ENCODE measurements at places on chromosomes 3 and 15.

GRCh38 chr3:57783186-57784088 lies 27.3 kb downstream of the SLMAP start:
- no peak for DNase-seq

DNA sequence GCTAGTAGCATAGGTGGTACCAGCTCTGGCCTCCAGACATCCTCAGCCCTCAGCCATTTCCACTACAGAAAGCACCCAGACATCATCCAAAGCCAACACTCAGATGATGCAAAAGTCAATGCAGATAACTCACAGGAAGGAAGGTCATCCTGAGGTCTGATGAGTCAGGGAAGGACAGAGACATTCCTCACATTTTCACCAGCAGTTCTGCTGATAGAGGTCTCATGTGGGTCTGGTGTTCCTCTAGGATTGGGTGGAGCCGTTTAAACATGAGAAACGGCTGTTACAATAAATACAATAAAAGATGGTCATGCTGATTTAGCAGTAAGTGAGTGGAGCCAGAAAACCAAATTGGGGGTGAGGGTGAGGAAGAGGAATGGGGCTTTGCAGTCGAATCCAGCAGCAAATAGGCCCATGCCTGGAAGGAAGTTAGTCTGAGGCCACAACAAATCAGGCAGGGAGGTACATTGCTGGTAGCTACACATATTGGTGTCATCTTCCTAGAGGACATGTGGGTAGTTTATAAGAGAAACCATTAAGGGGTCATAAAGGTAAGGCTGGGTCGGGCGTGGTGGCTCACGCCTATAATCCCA lies 33.3 kb upstream of the FLNB start:
- DNase-seq = no peak

- no peak for DNase-seq
Observed at GRCh38 chr3:65776494-65776893, 262.2 kb downstream of the MAGI1 start.

DNA sequence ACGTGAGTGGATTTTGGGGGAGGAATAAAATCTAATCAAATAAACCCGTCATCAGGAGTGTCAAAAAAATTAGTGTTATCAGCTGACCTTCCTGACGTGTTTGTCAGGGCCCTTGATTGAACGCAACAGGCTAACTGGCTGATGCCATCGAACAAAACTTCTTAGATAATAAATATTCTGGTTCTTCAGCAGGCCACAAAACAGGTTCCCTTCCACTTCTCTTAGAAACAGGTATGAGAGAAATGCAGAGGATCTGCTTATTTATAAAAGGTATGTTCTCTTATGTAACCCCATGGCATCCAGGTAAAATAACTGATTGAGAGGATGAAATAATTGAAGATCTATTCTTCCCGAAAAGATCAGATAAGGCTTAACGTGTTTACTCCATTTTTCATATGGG lies 7.6 kb upstream of the LRIG1 start:
- DNase-seq = no peak

DNA sequence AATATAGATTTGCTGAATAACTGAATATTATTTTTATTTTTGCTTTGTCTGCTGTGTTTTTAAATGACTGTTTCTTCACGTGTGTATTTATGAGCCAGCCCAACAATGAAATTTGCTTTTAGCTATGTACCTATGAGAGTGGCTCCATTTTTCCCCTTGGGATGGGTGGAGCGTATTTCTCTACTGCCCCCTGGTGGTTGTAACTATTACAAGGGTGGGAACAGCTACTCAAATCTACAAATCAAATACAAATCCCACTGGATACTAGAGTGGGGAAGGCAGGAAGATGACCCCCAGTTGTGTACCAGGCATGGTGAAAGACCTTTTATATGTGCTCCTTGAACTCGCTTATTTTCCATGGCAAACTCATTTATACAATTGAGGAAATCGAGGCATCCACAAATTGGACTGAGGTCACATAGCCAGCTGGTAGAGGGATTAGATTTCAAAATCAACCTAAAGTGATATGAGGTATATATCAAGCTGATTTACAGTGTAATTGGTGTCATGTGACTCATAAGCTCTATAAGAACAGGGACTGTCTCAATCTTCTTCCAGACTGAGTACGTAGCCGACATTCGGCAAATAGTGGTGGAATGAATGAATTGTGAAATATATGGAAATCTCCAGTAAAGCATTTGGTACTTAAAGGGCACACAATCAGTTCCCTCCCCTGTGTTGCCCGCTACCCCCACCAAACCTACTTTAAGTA lies 69.5 kb upstream of the VEPH1 start:
- DNase-seq = peak; percentile 5

- DNase-seq = no peak
Observed at GRCh38 chr3:193853511-193854219, 260.7 kb downstream of the OPA1 start.

GRCh38 chr15:91968610-91969009 lies 115.1 kb downstream of the SLCO3A1 start:
- DNase-seq = no peak

GRCh38 chr3:123687286-123687685 lies 102.4 kb upstream of the HACD2 start:
- DNase-seq = no peak

DNA sequence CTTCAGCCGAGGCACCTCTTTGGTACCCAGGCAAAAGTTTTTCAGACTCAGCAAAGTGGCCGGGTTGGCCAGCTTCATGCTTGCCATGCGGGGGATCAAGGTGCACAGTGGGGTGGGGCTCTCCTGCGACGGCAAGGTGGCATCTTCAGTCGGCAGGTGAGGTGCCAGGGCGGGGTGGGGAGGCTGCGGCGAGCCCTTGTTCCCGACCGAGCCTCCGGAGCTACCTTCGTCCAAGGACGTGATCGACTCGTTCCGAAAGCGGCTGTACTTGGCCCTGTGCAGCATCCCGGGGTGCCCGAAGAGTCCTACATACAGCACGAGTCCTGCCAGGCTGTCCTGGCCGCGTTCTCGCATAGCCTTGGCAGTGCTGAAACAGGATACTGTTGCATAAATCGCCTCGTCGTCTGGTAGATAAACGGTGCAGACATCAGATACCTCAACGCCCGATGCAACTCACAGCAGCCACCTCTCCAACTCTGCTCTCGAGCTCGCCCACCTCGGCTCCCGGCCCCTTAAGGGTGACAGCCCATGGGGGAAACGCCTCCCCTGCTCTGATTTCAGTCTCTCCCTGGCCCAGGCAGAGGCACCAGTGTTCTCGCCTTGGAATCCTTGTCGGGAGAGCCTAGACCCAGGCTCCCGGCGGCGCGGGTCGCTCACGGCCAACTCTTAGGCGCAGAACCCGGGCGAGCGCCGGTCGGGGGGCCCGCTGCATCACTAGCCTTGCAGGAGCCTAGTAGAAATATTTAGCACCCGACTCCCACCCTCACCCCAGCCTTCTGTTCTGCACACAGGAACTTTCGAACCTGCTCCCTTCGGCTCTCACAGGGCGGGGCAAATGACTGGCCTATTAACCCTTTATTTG lies 826 bp downstream of the SHC4 start:
- no peak for DNase-seq

DNA sequence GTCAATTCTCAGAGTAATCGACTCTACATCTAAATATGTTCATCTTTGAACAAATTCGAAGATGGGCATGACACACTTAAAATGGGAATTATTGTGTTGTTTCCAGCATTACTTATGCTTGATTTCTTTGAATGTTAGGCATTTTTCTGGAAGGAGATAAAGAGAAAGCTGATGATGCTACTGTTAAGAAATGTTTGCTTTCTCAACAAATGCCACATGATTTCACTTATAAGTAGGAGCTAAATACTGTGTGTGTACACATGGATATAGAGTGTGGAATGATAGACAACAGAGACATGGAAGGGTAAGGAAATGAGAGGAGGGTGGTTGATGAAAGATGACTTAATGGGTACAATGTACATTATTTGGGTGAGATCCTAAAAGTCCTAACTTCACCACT lies 400.9 kb downstream of the TBL1XR1 start:
- DNase-seq = no peak

DNA sequence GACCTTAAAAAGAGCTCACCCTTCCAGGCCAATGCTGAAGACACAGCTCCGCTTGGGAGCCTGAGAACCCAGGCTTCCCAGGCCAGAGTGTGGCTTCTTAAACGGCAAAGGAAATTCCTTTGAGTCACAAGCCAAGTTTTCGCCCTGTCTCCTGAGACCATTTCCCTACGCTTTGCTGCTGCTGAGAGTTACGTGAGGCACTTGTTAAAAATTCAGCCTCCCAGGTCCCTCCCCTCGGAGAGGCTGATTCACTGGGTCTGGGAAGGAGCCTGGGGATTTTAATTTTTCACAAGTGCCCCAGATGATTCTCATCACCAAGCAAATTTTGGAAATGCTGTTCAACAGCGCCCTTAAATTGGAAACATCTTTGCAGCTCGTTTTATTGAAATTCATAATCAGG lies 25.5 kb downstream of the RLBP1 start:
- no peak for DNase-seq

GRCh38 chr3:46717447-46718231 lies at the start of gene PRSS50:
TSS of gene PRSS50 (minus strand) at chr3:46717869. CDS start at chr3:46717824, 45 bp downstream.
- DNase-seq = no peak

DNA sequence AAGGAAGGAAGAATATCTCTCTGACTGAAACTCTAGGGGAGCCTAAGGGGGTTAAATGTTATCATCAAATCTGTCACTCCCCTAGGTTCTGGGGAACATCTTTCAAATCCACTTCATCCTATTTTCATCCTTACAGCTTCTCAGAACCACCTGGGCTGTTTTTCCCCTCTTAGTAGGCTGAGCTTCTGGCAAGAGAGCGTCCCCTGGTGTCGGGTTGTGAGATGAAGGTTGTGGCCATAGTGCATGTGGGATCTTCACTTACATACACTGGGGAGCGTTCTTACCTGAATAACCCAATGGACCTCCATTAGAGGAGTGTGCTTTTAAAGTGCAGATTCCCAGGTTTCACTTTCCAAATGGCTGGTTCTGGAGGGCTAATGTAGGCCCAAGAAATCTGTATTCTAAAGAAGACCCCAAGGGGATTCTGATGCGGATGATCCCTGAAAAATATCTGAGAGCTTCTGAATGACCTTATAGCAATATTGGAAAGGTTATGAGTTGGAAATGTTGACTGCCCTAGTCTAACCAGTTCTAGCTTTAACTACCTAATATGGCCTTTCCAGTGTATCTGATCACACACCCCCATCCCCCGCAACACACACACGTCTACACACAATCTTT lies 663.7 kb downstream of the AGBL1 start:
- peak; percentile 38 for DNase-seq

GRCh38 chr3:133930341-133930933 lies 34.8 kb upstream of the RAB6B start:
- DNase-seq = no peak

DNA sequence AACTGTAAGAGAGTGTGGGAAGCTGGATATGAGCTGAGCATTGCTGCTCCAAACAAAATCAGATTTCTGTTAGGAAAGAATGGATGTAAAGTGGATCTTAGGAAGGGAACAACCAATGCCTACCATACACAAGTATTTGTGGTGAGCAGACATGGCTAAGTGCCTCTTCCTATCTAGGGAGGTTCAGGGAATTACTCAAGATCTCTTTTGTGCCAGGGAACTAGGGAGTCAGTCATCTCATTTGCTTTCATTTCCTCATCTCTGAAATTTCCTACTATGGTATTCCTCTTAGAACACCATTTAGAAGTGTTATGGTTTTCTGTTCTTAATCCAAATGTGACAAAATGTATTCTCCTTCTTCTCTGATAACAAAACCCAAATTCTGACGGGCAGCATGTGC lies 396.5 kb downstream of the FHIT start:
- no peak for DNase-seq

- DNase-seq = peak; percentile 9
Observed at GRCh38 chr15:90336705-90337141, 15.4 kb upstream of the ZNF774 start.

DNA sequence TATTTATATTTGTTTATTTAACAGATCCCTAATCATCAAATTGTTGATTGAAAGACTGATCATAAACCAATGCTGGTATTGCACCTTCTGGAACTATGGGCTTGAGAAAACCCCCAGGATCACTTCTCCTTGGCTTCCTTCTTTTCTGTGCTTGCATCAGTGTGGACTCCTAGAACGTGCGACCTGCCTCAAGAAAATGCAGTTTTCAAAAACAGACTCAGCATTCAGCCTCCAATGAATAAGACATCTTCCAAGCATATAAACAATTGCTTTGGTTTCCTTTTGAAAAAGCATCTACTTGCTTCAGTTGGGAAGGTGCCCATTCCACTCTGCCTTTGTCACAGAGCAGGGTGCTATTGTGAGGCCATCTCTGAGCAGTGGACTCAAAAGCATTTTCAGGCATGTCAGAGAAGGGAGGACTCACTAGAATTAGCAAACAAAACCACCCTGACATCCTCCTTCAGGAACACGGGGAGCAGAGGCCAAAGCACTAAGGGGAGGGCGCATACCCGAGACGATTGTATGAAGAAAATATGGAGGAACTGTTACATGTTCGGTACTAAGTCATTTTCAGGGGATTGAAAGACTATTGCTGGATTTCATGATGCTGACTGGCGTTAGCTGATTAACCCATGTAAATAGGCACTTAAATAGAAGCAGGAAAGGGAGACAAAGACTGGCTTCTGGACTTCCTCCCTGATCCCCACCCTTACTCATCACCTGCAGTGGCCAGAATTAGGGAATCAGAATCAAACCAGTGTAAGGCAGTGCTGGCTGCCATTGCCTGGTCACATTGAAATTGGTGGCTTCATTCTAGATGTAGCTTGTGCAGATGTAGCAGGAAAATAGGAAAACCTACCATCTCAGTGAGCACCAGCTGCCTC lies 14.7 kb downstream of the THBS1 start:
- no peak for DNase-seq
